ENCODE measurements at places on chromosomes 5 and 9.

- no peak for DNase-seq
These were observed 81.1 kb upstream of the TNFAIP8 start for GRCh38 chr5:119274767-119275130.

DNA sequence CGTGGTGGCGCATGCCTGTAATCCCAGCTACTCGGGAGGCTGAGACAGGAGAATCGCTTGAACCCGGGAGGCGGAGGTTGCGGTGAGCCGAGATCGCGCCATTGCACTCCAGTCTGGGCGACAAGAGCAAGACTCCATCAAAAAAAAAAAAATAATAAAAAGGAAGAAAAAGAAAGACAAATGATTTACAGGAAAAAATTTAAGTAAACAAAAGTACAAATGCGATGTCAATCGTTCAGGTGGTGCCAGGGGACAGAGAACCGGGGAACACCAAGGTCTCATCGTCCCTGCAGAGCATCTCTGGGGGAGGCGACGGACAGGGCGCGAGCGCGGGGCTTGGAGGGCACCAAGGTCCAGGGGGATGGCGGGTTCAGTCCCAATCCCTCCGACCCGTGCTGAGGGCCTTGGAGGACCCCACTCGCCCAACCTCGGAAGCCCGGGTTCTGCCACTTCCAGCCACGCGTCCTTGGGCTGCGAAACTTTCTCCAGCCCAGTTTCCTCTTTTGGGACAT, 607 bp upstream of the HNRNPAB start:
- no peak for DNase-seq

DNA sequence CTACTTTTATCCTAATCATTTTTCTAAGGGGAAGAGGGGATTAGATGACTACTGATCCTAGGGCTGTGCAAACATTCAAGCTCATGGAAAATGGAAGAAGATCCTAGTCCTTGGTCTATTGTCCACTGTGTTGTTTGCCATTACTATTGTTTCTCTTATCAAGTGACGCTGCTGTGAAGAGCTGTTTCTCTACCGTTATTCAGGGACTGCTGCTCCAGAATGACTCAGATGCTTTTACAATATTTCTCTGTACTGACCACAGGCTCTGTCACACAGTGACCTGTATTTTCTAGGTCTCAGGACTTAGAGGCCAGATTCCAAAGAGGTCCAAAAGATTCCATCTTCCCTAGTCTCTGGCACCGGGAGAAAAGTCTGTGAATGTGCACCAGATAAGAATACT, 159.5 kb upstream of the CHD1 start:
- no peak for DNase-seq

DNA sequence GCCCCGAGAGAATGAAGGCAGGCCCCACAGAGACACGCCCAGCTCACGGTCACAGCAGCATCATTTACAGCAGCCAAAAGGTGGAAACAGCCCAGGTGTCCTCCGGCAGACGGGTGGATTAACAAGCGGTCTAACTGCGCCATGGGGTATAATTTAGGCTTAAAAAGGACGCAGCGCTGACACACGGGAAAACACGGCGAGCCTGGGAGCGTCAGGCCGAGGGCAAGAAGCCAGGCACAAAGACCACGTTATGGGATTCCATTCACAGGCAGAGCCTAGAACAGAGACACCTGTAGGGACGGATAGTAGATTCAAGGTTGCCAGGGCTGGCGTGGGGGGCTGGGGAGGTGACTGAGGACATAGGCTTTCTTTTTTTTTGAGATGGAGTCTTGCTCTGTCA, 36.9 kb upstream of the TMEM250 start:
- DNase-seq = no peak

- peak; percentile 34 for DNase-seq
These were observed 32.5 kb downstream of the TENT4A start for GRCh38 chr5:6745706-6746222.

- DNase-seq = no peak
These were observed 68.1 kb downstream of the SEMA6A start for GRCh38 chr5:116506488-116506887.

DNA sequence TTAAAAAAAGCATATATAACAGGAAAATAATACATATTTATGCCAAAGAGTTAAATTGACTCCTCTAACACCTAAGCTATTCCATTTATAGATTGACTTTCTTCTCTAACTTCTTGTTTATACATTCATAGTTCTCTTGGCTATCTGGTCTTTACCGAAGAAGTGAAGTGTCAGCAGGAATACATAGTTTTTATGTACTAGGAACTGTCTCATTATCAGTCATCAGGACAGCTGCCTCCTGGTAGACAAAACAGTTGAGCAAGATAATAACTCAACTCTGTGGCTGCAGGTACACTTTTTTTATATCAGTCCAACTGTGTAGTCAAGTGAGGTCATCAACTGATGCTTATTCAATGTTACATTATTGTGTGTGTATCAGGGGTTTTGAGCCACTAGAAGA, 1436.0 kb upstream of the NUDT12 start:
- no peak for DNase-seq

All from DMS79 treated with DMSO at 0.1 percent for 48 hours (cell line).